Immature natural killer cell (primary cell): ENCODE measurements at places on chromosomes 5 and 9.

GRCh38 chr5:138686668-138687067 is 66.6 kb upstream of the CTNNA1 start:
- DNase-seq: no peak

DNA sequence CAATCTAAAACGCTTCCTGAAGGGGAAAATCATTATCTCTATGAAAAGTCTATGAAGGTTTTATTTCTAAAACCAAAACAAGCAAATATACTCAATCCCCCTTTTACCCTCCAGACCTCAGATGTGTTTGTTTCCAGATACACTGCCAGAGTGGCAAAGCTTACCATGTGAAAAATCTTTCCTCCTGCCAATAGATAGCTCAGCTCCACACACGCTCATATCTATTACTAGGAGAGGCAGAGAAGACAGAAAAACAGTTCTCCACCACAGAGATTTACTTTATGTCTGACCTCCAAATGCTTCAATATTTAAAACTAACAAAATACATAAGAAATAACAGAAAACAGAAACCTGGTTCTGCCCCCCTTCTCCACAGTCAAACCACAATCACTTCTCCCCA is 7.0 kb downstream of the IRX2 start:
- no peak for DNase-seq

- no peak for DNase-seq
These were observed 273.7 kb downstream of the DIRAS2 start for GRCh38 chr9:90368928-90369327.

DNA sequence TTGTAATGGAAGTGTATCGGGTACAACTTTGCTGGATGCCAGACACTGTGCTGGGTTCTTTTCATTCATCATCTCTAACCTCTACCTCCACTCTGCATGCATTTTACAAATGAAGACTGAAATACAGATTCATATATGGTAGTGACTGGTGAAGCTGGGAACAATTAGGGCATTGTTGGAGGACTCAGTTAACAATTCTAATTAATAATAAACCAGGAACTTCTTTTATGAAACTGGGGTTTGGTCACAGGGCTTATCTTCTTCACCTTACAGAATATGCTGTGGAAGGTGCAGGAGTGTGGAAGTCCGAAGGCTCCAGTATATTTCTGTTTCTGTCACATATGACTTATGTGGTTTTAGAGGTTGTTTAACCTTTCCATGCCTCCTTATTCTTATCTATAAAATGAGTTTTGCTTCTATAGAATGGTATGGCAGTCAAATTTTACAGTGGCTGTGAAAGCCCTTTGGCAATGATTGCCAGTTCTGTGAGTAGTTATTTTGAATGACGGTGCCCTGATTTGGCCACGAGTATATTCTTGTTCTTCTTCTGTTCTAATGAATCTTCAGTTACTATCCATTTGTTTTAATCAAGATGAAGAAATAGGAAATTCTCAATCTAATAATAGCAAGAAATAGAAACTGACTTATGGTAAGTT is 284.7 kb downstream of the GABRB2 start:
- DNase-seq: no peak

DNA sequence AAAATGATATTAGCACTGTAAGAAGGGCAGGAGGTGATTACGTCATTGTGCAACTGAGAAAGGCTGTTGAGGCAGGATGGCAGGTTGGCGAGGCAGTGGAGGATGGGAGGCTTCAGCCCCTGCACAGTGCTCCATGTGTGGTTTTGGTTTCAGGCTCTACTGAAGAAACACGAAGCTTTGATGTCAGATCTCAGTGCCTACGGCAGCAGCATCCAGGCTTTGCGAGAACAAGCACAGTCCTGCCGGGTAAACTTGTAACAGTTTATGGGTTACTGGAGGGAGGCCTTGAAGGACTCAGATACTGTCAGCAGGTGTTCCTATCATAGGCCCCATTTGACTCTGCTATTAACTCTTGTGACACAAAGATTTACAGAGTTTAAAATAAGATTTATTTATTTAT is 35.1 kb downstream of the SPTAN1 start:
- DNase-seq: no peak

DNA sequence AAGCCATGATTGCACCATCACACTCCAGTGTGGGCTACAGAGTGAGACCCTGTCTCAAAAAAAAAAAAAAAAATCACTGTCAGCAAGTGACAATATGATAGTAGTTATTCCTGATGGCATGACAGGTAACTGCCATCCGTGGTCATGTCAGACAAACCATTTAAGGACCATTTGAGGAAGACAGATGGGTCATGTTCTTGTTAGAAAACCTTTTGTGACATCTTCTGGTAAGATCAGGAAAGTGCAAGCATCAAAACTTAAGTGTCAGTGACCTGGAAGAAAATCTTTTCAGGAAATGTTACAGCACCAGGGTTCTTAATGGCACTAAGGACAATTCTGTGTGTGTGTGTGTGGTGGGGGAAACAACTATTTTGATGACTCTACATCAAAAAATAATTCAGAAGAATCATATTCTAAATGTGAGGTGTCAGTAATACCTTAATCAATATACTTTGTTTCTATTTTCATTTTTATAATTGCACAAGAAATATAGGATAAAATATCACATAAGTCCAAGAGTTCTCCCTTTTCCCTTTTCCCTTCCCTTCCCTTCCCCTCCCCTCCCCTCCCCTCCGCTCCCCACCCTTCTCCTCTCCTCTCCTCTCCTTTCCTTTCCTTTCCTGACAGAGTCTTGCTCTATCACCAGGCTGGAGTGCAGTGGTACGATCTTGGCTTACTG is 17.8 kb downstream of the SLC38A9 start:
- no peak for DNase-seq

DNA sequence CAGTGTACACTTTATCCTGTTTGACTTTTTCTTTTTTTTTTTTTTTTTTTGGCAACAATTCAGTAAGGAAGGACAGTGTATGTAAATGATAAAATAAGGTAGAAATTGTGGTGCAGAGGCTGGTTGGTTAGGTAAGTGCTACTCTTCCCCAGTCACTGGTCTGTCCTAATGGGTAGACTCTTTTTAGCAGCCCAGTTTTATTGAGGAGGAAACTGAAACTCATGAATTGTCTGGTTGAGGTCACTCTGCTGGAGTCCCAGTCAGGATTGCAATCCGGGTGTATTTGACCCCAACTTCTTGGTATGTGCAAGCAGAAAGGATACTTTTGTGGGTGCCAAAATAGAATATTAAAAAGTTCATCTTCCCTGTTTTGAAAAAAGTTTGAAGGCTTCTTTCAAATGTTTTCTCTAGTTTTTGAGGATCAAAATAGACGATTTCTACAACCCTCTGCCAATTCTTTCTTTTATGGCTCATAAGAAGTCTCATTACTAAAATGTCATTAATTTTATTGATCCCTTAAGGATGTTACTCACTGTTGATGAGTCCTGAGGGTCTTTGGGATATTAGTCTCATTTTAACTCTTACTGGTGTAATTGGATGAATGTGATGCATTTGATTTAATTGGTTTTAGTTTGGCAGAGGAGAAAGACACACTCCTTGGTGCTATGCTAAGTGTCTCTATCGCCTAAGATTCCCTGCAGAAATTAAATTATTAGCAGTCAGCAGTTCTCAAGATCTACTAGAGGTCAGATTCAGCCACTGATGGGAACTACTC is 171.9 kb downstream of the KDM4C start:
- DNase-seq: no peak

DNA sequence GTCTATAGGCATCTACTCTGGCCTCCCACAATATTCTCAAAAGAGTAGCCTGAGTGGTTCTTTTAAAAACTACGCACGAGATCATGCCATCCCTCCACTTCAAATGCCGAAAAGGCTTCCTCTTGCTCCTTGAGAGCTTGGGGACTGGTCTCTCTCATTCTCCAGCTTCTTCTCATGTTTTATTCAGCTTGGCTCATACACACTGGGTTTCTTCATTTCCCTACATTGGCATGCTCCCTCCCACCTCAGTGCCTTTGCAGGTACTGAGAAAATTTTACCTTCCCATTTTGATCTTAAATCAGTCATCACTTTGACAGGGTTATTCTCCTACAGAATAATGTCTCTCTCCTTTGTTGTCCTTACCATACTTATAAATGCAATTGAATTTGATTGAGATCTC is 20.4 kb downstream of the PRLR start:
- DNase-seq: no peak

DNA sequence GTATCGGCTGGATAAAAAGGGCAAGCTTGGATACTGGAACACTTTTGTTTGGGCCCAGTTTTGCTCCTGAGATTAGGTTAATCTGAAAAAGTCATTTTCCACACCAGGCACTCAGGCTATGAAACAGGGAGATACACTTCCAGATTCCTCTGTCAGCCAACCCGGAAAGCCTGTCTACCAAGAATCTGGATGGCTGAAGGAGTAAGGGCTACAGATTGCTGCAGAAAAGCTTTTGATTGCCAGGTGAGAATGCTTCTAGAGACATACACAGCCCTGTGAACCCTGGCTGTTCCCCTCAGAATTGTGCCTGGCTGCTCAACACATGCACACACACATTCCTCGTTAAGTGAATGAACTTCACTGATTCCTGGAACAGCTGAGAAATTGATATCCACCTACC is 114.4 kb downstream of the PSD2 start:
- DNase-seq: no peak

DNA sequence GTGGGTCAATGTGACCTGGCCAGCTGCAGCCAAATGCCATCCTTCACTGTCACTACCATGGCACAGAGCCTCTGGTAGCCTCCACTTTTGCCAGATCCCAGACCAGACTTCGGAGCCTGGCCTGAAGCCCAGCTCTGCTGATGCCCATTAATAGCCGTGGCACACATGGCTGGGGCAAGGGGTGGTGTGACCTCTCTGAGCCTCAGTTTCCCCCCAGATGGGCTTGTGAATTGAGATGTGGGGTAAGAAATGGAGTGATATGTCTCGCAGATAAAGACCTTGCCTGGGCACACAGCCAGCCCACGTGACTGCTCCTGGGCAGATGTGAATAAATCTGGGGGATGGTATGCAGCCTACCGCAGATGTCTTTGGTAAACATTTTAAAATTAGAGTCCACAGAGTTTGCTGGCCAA is 13.9 kb downstream of the SUSD3 start:
- DNase-seq: no peak

DNA sequence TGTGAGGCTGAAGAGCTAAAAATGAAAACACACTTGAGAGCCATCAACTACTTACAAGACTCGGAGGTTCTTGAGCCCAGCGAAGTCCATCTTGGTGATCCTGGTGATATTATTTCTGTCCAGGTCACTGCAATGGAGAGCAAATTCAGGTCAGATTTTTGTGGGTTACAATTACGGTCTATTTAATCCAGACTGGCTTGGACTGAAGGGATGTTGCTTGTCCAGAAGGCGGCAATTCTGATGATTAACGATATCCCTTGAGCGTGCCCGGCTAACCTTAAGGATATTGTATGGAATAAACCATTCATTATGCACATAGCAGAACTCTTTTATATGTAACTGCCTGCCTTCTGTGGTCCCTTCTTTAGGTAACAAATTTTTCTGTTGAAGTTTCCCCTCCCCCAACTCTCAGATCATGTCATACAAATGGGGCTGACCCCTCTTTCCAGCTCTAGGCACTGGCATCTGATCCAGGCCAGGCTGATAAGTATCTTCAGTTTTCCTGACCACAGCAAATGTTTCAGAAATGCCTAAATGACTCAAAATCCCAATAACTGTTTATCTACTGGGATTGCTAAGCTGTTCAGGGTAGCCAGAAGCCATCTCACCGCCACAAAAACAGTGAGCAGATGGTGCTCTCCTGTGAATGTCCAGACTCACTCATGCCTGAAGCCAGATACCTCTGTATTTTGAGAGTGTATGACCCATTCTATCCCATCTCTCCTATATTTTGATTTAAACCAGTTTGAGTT is 49.4 kb downstream of the SLIT3 start:
- DNase-seq: no peak

DNA sequence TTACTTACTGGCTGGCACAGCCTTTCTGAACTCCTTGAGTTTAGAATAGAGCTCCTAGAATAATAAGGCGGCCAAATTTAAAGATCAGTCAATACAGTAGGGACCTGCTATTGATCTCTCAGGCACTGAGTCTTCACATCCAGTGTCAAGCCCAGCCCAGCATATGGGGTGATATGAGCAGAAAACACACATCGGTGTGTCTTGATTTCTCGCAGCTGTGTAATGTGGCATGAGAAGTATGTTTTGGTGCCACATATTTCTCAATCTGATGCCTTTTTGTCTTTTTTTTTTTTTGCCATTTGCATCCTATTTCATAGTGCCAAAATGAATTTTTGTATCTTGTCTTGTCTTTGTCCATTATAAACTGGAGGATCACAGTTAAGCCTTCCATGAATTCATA is 51.4 kb upstream of the FSD1L start:
- DNase-seq: no peak

DNA sequence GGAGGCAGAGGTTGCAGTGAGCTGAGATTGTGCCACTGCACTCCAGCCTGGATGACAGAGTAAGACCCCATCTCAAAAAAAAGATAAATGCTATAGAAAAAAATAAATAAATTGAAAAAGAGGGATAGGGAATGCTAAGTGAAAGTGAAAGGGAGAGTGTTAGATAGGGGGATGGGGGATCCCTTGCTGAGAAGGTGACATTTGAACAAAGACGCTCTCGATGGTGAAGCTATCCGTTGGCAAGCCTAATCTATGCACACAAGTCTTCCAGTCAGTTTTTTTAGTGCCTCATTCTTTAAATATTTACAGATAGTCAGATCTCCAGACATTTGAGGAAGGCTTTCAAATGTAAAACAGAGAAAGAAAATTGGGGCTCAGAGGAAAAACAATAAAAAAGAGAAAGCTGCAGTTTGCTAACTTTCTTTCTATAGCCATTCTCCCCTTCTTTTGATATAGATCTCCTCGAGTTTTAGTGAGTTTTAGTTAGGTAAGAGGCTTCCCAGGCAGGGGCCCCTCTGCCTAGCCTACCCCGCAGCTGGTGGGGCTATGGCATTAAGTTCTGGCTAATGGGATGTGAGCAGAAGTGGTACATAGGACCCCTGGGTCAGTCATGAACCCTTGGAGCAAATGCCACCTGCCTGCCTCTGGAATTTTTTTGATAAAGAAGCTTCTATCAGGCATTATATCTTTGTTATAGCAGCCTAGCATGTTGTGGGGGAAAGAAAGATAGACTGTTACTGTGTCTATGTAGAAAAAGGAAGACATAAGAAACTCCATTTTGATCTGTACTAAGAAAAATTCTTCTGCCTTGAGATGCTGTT is 12.0 kb downstream of the GLRX start:
- no peak for DNase-seq

DNA sequence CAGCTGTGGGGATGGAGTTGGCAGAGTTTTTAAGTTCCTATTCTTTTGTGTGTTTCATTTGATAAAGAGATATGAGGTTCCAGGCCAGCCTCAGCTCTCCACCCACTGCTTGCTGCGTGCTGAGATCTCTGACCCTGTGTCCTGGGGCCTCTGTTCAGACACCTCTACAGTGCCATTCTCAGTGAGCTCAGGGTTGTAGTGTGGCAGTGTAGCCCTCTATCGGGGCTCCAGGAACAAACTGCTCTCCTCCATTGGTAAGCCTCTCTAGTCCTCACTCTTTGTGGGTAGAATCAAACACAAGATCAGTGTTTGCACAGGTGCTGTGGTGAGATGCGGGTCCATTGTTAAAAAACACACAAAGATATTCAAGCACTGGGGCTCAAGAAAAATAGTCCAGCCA is 386.6 kb upstream of the RPS23 start:
- no peak for DNase-seq
